Ovary (tissue), 10 donors: ENCODE measurements at places on chromosomes 1 and 21. TPM values are rescaled to one million over a fixed set of nuclear protein-coding genes. Genes with fewer than 3 reads are reported as not detected.

DNA sequence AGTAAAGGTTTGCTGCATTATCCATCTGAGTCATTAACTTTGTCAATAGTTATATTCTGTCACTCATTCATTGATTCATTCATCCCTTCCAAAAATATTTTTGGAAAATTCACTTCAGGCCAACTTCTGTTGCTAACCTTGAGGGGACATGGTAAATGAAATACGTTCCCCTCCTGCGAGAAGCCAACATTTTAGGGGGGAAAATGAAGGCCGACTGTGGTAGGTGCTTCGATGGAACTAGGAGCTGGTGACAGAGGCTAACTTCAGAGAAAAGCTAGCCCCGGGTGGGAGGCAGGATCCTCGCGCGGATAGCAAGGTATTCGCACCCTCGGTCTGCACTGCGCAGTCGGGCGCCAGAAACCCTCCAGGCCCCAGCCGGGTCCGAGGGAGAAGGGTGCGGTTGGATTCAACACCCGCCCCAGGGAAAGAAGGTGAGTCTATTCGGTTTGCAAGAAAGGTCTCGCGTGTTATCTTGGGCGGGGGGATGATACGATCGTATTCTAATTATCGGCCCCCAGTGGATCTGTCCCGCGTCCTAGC, 646 bp upstream of the RRP15 start:
- H3K4me1 ChIP-seq = peaks cover 3% of the 10 kb centered on the region
- peak overlapping the region; percentile 79 for H3K4me3 ChIP-seq
- H3K27me3 ChIP-seq = no peaks in the 10 kb centered on the region
- no peak for DNase-seq
- H3K27ac ChIP-seq = no peak overlapping the region

TENT5C gene
- 6.2 TPM for total RNA-seq

GRCh38 chr1:28577052-28577678, 14.9 kb upstream of the RAB42 start:
- peaks cover 2% of the 10 kb centered on the region for H3K4me1 ChIP-seq
- no peaks in the 10 kb centered on the region for H3K27me3 ChIP-seq
- no peak overlapping the region for H3K4me3 ChIP-seq
- H3K27ac ChIP-seq = no peak overlapping the region

MAP3K21 gene
- total RNA-seq = 1.8 TPM

- H3K27me3 ChIP-seq = no peaks in the 10 kb centered on the region
- DNase-seq = peak; percentile 86
- no peaks in the 10 kb centered on the region for H3K36me3 ChIP-seq
Measured at GRCh38 chr1:3491291-3492246, 37.1 kb downstream of the ARHGEF16 start.

GRCh38 chr1:223249854-223250631, 107.0 kb upstream of the TLR5 start:
- H3K4me3 ChIP-seq = no peak overlapping the region
- H3K27me3 ChIP-seq = no peaks in the 10 kb centered on the region
- H3K4me1 ChIP-seq = peaks cover 5% of the 10 kb centered on the region
- no peaks in the 10 kb centered on the region for H3K36me3 ChIP-seq

NEXN gene
- 8.7 TPM for total RNA-seq

- no peak overlapping the region for H3K4me3 ChIP-seq
- DNase-seq = no peak
- no peak overlapping the region for H3K27ac ChIP-seq
- no peaks in the 10 kb centered on the region for H3K27me3 ChIP-seq
Measured at GRCh38 chr1:197737916-197738315, 37.4 kb downstream of the DENND1B start.

GRCh38 chr1:78224861-78225552, 179.2 kb downstream of the GIPC2 start:
- peaks cover 5% of the 10 kb centered on the region for H3K4me1 ChIP-seq
- H3K27me3 ChIP-seq = no peaks in the 10 kb centered on the region
- H3K4me3 ChIP-seq = no peak overlapping the region

GRCh38 chr1:233209481-233209880, 86.0 kb downstream of the PCNX2 start:
- H3K27ac ChIP-seq = no peak overlapping the region
- H3K4me1 ChIP-seq = no peaks in the 10 kb centered on the region
- no peaks in the 10 kb centered on the region for H3K27me3 ChIP-seq
- H3K36me3 ChIP-seq = no peaks in the 10 kb centered on the region
- H3K4me3 ChIP-seq = no peak overlapping the region

DNA sequence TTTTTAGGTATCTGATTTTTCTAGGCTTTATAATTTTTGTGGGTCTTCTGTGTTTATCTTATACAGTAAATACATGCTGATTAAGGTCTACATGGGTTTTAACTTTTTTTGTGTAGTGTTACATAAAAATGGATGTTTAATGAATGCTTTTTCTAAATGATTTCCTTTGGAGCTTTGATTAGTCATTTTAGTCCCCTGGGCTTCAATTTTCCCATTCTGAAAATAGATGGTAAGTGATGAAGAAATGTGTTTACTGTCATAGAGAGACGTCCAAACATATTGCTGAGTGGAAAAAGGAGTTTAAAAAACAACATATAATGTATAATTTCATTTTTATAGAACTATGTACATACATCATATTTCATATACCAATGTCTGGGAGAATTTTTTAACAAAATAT, 140.9 kb upstream of the HMCN1 start:
- peaks cover 3% of the 10 kb centered on the region for H3K4me1 ChIP-seq
- DNase-seq = no peak
- H3K36me3 ChIP-seq = no peaks in the 10 kb centered on the region
- no peaks in the 10 kb centered on the region for H3K27me3 ChIP-seq
- no peak overlapping the region for H3K4me3 ChIP-seq
- H3K27ac ChIP-seq = no peak overlapping the region

DNA sequence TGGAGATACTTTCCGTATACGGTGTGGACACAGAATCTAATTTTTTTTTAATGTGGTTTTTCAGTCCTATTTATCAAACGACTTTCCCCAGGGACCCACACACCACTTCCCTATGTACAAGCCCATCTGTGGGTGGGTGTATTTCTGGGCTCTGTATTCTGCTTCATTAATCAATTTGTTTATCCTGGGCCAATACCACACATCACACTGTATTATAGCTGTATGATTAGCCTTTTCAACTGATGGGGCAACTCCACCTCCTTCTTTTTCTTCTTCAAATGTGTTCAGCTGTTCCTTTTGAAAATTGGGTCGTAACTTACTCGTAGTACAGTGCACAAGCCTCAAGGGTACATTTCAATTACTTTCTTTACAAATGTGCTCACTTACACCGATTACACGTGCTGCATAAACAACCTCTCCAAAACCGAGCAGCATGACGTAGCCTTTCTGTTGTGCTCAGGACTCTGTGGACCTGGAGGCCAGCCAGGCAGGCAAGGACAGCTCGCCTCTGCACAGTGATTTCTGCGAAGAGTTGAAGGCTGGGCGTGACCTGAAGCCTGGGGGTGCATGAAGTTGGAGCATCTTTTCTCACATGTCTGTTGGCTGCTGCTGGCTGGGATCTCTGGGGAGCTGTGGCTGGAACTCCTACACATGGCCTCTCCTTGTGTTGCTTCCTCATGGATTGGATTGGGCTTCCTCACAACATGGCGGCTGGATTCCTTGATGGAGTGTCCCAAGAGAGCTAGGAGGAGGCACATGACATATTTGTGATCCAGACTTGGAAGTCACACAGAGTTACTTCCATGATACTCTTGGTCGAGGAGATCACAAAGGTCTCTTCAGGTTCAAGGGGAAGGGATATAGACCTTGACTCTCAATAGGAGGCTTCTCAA, 126.5 kb downstream of the CRYAA start:
- no peak for DNase-seq
- H3K27me3 ChIP-seq = no peaks in the 10 kb centered on the region
- no peaks in the 10 kb centered on the region for H3K36me3 ChIP-seq
- H3K4me3 ChIP-seq = no peak overlapping the region
- no peak overlapping the region for H3K27ac ChIP-seq

GRCh38 chr21:43281661-43282357, 113.0 kb downstream of the CRYAA start:
- no peak overlapping the region for H3K4me3 ChIP-seq
- no peaks in the 10 kb centered on the region for H3K36me3 ChIP-seq
- no peak overlapping the region for H3K27ac ChIP-seq

- no peak for DNase-seq
- H3K36me3 ChIP-seq = no peaks in the 10 kb centered on the region
- no peaks in the 10 kb centered on the region for H3K27me3 ChIP-seq
- H3K4me1 ChIP-seq = no peaks in the 10 kb centered on the region
Measured at GRCh38 chr1:151967091-151967490, 26.6 kb downstream of the S100A10 start.

GRCh38 chr21:45325206-45326168, 37.8 kb upstream of the POFUT2 start:
- peak overlapping the region; percentile 61 for H3K27ac ChIP-seq
- H3K4me3 ChIP-seq = no peak overlapping the region
- H3K36me3 ChIP-seq = no peaks in the 10 kb centered on the region

- H3K4me3 ChIP-seq = no peak overlapping the region
- no peak overlapping the region for H3K27ac ChIP-seq
- H3K27me3 ChIP-seq = no peaks in the 10 kb centered on the region
- no peaks in the 10 kb centered on the region for H3K36me3 ChIP-seq
- DNase-seq = no peak
Measured at GRCh38 chr1:196355206-196355786, 252.9 kb downstream of the KCNT2 start.

DNA sequence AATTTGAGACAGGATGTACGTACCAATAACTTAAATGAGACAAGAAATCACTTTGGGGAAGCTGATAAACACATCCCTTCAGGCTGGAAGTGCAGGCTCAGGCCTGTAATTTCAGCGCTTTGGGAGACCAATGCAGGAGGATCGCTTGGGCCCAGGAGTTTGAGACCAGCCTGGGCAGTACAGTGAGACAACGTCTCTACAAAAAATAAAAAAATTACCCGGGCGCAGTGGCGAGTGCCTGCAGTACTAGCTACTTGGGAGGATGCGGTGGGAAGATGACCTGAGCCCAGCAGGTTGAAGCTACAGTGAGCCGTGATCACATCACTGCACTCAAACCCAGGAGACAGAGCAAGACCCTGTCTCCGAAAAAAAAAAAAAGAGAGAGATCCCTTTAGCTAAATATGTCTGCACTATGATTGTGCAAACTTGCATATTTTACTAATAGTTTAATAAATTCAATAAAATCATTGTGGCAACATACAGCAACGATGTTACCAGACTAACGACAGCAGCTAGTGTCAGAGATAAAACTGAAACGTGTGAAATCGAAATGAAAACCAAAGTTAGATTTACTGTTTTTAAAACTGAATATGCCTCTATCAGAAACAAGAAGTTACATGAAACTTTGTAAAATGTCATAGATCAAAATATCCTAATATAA, 54.7 kb downstream of the CD2 start:
- no peak overlapping the region for H3K4me3 ChIP-seq
- no peaks in the 10 kb centered on the region for H3K4me1 ChIP-seq
- no peak for DNase-seq
- no peaks in the 10 kb centered on the region for H3K36me3 ChIP-seq
- H3K27me3 ChIP-seq = no peaks in the 10 kb centered on the region

GRCh38 chr1:204713541-204713940, 28.0 kb upstream of the LRRN2 start:
- no peaks in the 10 kb centered on the region for H3K36me3 ChIP-seq
- DNase-seq = no peak
- no peaks in the 10 kb centered on the region for H3K27me3 ChIP-seq
- no peak overlapping the region for H3K27ac ChIP-seq

- peaks cover 19% of the 10 kb centered on the region for H3K4me1 ChIP-seq
- no peak for DNase-seq
- peak overlapping the region; percentile 81 for H3K27ac ChIP-seq
- H3K27me3 ChIP-seq = no peaks in the 10 kb centered on the region
- H3K36me3 ChIP-seq = no peaks in the 10 kb centered on the region
- H3K4me3 ChIP-seq = no peak overlapping the region
Measured at GRCh38 chr1:112697781-112698201, 9.1 kb downstream of the RHOC start.

DNA sequence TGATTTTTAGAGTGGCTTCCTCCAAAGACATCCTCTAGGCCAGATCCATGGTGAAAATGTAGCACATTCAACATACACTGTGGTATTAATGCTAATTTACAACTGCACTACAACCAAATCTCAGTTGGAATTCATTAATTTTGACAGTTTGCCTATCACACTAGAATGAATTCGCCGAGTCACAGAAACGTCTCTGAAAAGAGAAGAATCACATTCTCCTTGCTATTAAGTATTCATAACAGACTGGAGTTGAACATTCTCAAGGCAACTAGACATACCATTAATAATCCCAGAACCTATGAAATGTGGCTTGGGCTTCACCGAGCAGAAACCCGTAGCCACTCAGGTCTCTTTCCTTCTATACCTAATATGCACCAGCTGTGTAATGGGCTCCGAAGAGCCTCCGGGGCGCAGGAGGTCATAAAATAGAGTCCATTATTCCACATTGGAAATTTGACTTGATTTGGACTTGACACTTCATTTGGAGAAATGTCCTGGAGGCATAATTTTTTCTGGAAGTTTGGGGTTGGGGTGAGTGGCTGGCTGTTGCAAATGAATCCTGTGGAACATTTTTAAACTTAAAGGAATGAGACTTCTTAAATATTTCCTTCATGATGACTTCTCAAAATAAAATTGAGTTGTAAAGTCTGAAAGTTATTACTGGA, 117.1 kb downstream of the DSCAM start:
- H3K4me1 ChIP-seq = no peaks in the 10 kb centered on the region
- DNase-seq = no peak

GRCh38 chr1:8407652-8408051, 89.7 kb downstream of the SLC45A1 start:
- H3K36me3 ChIP-seq = no peaks in the 10 kb centered on the region
- peak overlapping the region; percentile 45 for H3K27ac ChIP-seq
- peaks cover 36% of the 10 kb centered on the region for H3K4me1 ChIP-seq
- H3K27me3 ChIP-seq = no peaks in the 10 kb centered on the region
- no peak for DNase-seq
- peak overlapping the region; percentile 5 for H3K4me3 ChIP-seq

DNA sequence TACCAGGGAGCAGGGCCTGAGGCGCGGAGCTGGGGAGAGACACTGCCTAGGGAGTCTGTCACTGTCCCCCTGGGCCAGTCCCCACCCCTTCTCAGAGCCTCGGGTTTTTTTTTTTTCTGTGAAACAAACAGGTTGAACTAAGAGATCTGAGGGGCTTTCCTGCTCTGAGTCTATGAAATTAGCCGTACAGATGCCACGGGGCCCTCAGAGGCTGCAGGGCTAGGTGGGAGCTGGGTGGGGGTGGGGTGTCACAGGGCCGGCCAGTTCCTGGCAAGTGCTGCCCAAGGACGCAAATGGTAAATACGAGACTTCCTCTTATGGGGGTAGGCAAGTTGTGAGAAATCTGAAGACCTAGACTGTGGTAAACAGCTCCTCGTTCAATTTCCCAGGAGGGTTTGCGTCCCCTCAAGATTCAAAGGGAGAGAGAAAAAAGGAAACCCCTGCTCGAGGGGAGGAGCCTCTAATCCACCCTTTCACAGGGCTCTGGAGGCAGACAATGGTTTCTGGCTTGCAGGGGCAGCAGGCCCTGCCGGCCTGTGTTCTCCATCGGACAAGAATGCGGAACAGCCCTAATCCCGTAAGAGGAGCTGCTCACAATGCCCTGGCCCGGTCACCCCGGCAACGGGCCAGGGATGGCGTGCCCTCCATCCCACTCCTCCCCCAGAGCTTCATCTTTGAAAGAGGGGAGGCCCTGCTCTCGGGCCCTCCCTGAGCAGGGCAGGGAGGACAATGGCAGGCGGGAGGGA, 7.8 kb downstream of the NUAK2 start:
- peak overlapping the region; percentile 53 for H3K27ac ChIP-seq
- DNase-seq = peak; percentile 82
- no peak overlapping the region for H3K4me3 ChIP-seq

HLX gene
- 5.1 TPM for total RNA-seq

- H3K27ac ChIP-seq = no peak overlapping the region
- H3K4me1 ChIP-seq = peaks cover 6% of the 10 kb centered on the region
- DNase-seq = no peak
Measured at GRCh38 chr1:114745291-114745690, 12.5 kb downstream of the CSDE1 start.
